ENCODE measurements at places on chromosomes 5 and 9. TPM values are rescaled to one million over a fixed set of nuclear protein-coding genes. Genes with fewer than 3 reads are reported as not detected.

Gene DMRTA1
- total RNA-seq, result 0.53 TPM

Gene SLCO6A1
- not detected for total RNA-seq

Gene KIF20A
- total RNA-seq, result 0.67 TPM

Gene NME5
- total RNA-seq, result 3.7 TPM

Gene MEF2C
- 97.3 TPM for total RNA-seq

Gene GBGT1
- 23.2 TPM for total RNA-seq

Gene LCP2
- total RNA-seq, result 45.2 TPM

Gene KCNT1
- 0.53 TPM for total RNA-seq

Data from sciatic nerve (tissue), 2 donors.